ENCODE measurements at places on chromosomes 7 and 10.

GRCh38 chr10:9302140-9302746 lies 1247.8 kb downstream of the GATA3 start:
- DNase-seq = no peak

DNA sequence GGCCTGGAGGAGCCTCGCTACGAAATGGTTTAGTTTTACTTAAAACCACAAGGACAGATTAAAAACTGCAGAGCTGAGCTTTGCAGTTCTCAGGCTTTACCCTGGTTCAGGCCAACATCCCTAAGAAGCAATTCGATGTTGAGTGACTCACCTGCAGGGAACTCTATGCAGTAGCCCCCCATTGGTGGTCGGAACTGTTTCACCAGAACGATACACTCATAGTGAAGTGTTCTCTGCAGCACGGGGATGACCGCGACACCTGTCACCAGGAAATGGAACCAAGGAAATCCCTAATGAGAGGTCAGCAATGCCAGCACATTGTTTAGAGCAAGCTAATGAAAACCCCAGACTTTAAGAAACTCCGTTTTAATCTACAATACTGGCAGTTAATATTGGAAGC lies 18.0 kb downstream of the NUDT5 start:
- no peak for DNase-seq

DNA sequence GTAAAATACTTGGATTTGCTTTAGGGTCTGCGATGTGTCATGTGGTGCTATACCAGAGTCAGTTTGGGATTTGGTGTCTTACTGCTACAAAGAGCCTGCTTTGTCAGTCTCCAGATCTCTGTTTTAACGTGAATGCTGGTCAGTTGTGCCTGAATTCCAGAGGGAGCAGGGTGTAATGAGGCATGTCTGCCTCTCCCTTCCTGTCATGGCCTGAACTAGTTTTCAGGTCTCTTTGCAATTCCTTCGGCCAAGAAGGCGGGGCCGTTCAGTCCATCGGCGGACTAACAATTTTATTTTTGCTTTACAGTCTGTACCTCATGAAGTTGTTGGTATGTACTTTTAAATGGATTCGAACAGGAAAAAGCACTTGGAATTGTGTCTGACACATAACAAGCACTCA lies 465.1 kb upstream of the ADARB2 start:
- DNase-seq = no peak

- no peak for DNase-seq
Observed at GRCh38 chr10:49596493-49596809, 13.7 kb upstream of the SLC18A3 start.

DNA sequence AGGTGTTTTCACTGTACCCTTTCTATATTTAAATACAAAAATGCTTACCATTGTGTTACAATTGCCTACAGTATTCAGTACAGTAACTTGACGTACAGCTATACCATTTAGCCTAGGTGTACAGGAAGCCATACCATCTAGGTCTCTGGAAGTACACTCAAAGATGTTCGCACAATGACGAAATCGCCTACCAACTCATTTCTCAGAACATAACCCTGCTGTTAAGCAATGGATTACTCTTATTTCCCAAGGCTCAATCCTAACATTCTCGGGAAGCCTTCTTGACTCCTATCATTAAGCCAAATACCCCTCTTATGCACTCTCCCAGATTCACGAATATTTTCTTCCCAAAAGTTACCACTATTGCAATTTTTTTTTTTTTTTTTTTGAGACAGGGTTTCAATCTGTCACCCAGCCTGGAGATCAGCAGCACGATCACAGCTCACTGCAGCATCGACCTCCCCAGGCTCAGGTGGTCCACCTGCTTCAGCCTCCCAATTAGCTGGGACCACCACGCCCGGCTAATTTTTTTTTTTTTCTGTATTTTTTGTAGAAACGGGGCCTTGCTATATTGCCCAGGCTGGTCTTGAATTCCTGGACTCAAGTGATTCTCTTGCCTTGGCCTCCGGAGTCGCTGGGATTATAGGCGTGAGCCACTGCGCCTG lies 1.5 kb downstream of the CWF19L1 start:
- no peak for DNase-seq

DNA sequence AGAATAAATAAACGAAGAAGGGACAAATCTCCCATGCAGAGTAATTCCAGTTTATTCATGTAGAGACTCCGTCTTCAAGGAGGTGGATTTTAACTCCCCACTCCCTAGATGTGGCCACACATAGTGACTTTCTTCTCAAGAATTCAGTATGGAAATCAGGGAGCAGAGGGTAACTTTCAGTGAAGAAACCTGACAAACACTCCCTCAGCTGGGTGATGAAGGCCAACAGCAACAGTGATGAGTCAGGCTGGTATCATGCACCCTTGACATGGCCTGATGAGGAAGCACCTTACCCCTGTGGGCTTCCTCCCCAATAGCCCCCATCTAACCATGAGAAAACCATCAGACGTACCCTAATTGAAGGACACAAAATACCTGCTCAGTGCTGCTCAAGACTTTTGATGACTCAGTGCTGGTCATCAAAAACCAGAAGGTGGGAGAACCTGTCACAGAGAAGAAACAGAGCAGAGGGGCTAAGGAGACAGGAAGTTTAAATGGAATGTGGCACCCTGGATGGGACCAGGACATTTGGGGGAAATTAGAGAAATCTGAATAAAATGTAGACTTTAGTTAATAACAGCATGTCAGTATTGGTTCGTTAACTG lies 50.6 kb downstream of the ADAMTS14 start:
- no peak for DNase-seq

- no peak for DNase-seq
Observed at GRCh38 chr10:9621216-9621615, 1396.5 kb upstream of the CELF2 start.

DNA sequence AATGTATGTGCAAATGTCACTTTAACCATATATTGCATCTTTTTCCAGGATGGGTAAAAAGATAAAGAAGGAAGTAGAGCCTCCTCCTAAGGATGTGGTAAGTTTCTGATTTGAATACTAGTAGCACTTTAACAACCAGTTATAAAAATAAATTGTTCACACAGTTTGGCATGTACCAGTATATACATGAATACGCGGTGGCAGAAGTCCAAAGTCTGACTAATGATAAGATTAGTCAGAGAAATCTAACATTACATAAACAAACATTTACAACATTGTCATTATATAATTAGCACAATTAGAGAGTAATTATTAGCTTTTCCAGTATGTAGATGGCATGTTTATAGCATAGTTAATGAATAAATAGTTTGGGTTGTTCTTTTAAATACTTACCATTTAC lies 4.1 kb downstream of the ARMC3 start:
- DNase-seq = no peak

Measured in stimulated activated CD8-positive, alpha-beta memory T cell treated with anti-CD3 and anti-CD28 coated beads, Interleukin-2, amount 100 ng/mL, for 1 hour (primary cell).